ENCODE measurements at places on chromosomes 4 and X.
A peak's percentile ranks its signal among the peaks of the same experiment; 100 is the strongest.

DNA sequence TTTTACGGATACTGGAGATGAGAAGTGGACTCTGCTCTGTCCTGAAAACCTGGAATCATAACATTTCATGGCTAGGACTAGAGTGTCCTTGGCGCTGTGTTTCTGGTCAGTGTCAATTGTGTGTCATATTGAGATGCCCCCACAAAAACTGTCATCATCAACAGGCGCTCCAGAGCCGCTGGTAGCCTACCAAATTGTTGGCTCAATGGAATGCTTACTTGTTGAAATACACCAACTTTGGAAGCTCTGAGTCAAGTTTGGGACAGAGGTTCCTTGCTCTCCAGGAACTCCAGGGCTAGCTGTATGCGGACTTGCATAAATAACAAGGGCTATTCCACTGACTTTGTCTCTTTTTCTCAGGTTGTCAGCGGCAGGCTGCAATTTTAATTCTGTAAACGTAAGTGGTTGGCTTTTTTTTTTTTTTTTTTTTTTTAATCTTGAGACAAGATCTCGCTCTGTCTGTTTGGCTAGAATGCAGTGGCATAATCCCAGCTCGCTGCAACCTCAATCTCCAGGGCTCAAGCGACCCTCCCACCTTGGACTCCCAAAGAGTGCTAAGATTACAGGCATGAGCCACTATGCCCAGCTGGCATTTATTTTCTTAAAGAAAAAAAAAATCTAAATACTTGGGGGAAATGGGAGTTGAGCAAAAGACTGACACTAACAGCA lies 871 bp upstream of the HPGD start:
- DNase-seq, result no peak

- no peak for DNase-seq
Measured at GRCh38 chr4:41361794-41362526, 105.2 kb downstream of the UCHL1 start.

- DNase-seq, result no peak
Measured at GRCh38 chrX:111288841-111289240, 18.6 kb upstream of the CAPN6 start.

- no peak for DNase-seq
Measured at GRCh38 chr4:13174001-13174400, 310.1 kb downstream of the RAB28 start.

- DNase-seq, result no peak
Measured at GRCh38 chr4:185869427-185869826, 57.4 kb upstream of the SORBS2 start.

DNA sequence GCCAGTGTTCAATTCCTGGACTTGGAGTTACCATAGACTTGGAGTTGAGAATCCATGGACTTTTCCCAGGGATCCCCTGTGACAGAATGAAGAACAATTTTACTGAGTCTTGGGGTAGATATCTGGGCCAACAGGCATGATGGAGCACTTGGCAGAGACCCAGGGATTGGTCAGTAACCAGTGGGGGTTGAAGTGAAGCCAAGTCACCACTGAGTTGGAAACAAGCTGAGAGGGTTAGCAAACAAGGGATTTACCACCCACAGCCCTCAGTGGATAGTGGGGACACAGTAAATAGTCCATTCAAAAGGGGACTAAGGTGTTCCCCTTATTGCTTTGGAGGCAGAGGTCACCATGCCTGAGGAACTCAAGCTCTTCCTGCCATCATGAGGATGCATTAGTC lies 281.7 kb downstream of the PPP1R2C start:
- DNase-seq, result no peak

- no peak for DNase-seq
Measured at GRCh38 chrX:19372547-19373331, 29.0 kb downstream of the PDHA1 start.

DNA sequence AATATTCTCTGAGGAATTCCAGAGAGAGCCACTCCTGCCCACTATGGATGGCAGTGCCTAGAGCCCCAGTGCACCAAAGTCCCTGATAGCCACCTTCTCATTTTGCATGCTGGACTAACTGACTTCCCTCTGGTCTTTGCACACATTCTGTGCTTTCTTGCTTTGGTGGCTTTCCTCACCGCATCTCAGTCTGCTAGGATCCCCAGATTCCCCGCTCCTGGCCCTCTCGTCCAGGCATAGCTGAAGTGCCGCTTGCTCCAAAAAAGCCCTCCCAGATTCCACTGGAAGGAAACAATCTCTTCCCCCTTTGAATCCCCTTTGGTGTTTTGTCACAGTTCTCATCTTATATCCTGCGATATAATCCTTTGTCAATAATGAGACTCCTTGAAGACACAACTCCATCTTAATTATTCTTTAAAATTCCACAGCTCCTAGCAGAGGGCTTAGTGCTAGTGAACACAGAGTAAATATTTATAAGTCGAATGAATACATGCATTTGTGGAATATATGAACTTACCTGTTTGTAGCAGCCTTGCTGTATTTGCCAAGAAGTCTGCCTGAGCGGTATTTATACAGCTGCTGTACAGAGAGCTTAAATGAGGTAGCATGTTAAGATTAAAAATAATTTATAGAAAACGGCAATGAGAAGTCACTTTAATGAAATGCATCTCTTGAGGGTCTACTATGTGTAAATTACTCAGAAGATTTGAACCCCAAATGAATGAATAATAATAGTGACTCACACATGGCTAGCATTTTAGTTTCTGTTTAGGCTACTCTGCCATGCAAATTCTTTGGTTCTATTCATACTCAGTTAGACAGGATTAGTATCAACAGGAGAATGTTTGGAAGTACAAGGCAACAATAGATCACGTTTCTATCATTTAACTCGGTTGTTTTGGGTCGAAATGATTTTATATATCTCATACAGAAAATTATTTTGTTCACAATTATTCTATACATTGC lies 421.9 kb upstream of the TENM3 start:
- no peak for DNase-seq

GRCh38 chrX:150525061-150525919 lies 43.1 kb upstream of the MTM1 start:
- no peak for DNase-seq

DNA sequence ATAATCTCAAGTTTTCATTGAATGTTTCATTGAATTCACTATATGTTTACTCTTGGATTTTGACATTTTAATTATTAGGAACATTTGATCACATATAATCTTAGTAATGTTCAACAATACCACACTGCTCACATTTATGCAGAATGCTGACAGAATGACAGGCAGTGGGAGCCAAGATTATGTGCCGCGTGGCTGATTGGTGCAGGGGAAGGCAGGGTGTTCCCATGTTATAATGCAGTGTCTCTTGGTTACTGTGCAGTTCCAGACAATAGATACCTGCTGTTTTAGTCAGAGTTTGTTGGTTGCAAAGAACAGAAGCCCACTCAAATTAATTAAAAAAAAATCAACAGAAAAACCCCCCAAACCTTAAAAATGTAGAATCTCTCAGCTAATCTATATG lies 33.0 kb downstream of the FHIP1A start:
- DNase-seq, result no peak

DNA sequence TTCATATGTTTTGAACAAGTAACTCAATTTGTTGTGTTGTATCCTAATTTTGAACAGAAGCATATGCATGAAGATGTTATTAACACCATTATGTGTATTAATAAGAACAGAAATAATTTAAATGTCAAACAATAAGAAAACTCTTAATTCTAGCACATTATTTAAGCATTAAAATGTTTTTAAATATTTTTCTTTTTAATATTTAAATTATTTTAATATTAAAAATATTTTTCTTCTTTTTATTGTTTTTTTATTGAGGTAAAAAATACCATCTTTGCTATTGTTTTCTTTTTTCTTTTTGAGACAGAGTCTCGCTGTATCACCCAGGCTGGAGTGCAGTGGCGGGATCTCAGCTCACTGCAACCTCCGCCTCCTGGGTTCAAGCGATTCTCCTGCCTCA lies 441.0 kb upstream of the GALNT7 start:
- no peak for DNase-seq

DNA sequence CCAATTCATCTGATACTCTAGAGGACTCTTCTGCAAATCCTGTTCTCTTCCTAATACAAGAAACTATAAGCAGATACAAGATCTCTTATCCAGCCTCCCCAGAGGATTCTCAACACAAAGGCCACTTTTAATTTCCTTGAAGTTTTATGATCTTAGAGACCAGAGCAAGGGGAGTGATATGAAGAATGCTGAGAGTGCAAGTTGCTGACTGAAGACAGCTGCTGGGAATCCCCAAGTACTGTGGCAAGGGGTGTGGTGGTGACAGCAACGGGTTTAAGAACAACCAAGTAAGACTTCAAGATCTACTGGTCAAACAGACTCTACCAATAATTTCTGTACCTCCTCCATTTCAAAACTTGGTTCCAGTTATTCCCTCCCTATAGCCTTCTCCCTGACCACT lies 7.0 kb downstream of the AMMECR1 start:
- DNase-seq, result peak; percentile 20

DNA sequence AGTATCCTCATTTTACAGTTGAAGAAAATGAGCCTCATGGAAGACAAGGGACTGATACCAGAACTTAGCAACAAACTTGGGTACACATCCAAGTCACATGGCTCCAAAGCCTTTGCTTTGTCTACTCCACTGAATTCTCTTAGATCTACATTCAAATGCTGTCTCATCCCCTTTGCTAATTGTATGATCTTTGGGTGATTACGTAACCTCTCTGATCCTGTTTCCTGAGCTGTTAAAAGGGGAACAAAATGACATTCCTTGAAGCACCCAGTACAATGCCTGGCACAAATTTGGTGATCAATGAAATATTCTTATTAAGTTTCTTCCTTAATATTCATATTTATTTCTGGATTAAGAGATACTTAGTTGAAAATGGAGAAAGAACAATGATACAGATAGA lies 5.9 kb upstream of the HPGD start:
- no peak for DNase-seq
